HFF-Myc (cell line): ENCODE measurements at places on chromosomes 5 and 9.

DNA sequence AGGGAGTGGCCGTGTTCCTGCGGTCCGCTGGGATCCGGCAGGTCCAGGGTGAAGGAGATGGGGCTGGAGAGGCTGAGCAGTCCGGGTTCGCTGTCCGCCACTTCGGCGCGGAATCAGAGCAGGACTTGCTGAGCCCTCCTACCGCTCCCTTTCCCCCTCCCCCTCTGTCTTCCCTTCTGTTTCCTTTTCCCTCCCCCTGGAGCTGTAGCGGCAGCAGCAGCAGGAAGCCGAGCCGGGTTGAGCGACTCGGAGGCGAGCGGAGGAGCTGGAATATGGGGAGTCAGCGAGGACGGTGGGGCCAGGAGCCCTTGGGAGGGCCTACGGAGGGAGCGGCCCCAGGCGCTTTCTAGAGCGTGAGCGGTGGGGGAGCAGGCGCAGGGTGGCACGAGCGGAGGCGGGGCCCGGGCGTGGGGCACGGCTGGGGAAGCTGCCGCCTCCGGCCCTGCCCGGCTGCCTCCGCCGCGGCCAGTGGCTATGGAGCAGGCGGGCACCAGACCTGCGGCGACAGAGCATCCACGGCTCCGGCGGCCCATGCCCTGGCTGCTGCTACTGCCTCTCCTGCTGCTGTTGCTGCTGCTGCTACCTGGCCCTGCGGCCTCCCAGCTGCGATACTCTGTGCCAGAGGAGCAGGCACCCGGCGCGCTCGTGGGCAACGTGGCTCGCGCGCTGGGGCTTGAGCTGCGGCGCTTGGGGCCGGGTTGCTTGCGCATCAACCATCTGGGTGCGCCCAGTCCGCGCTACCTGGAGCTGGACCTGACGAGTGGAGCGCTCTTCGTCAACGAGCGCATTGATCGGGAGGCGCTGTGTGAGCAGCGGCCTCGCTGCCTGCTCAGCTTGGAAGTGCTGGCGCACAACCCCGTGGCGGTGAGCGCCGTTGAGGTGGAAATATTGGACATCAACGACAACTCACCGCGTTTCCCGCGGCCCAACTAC lies at the start of gene PCDHAC2:
Gene PCDHAC2 (plus strand): TSS at position 184 of the 933 bp plus-strand sequence. CDS start 291 bp downstream, at position 475.
- no peak for DNase-seq

- DNase-seq: no peak
Measured at GRCh38 chr5:100668511-100668910, 133.3 kb downstream of the FAM174A start.

DNA sequence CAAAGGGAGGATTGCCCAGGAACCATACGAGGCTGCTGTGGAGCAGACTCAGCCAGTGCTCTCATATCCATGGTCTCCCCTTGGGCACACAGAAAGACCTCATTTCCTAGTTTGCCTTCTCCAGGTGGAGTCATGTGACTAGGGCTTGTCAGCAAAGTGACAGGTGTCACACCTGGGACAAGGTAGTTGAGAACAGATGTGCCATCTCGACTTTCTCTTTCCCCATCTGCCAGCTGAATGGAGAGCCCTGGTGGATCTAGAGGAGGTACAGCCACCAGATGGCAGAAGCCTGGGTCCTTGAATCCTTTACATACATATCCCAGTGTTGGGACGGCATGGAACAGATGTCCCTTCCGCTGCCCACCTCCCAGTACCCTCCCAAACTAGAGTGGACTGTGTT lies 42.9 kb upstream of the ALDOB start:
- DNase-seq: no peak

DNA sequence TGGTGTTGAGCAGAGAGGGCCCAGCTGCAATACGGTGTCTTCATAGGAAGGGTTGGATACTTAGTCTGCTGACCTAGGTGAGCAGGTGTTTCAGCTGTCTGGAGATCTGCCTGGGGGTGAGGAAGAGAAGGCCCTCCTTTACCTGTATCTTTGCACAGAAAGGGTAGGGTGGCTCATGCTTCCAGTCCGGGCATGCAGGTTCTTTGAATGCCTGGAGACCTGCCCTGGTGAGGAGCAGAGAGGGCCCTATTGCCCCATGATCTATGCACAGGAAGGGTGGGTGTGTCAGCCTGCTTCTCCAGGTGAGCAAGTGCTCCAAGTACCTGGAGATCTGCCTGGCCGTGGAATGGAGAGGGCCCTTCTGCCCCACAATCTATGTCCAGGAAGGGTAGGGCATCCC lies 63.0 kb downstream of the FER start:
- no peak for DNase-seq

DNA sequence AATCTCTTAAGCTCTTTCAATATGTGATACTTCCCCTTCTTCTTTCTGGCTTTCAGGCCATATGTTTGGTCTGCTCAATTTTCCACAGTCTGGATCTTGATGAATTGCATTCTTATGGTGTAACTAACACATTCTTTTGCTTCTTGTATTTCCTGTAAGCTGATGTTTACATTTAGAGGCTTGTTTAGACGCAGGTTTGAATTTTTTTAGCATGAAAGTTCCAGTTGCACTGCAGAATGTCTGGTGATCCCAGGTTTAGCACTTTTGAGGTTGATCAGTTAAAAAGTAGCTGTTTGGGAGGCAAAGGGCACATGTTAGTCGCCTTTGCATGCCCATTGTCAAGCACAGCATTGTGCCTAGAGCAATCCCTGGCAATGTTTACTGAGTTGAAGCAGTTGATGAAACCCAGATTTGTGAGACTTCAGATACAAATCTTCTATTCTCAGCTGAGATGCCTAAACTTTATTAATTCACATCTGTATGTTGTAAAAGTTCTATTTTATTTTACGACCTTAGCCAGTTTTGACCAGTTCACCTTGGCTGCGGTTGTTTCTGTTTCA lies 59.6 kb upstream of the SPATA31C2 start:
- DNase-seq: peak; percentile 90

DNA sequence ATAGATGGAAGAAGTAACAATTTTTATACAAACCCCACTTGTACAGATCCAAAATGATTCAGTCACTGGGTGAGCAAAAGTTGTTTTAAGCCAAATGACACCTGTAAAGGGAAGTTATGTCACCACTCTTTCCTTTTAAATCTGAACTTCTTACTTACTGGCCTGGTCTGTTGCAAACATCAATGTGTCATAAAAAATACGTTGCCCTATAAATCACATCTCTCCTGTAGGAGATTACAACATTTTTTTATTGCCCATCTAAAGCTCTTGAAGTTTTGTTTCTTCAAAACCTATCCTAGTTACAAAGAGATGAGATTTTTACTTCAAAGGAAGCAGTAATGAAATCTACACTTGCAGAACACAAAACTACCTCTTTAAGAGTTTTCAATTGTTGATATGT lies 1087.8 kb upstream of the DMAC1 start:
- DNase-seq: no peak

- DNase-seq: no peak
Measured at GRCh38 chr9:89617978-89618377, 13.2 kb downstream of the GADD45G start.
